ENCODE measurements at places on chromosomes 5 and 9.
A peak's percentile ranks its signal among the peaks of the same experiment; 100 is the strongest.

- DNase-seq: no peak
Observed at GRCh38 chr5:108101821-108102220, 280.1 kb downstream of the FBXL17 start.

GRCh38 chr9:90579181-90579580 is 63.4 kb downstream of the DIRAS2 start:
- DNase-seq: no peak

- peak; percentile 8 for DNase-seq
Observed at GRCh38 chr5:157918811-157919742, 60.1 kb upstream of the CLINT1 start.

- DNase-seq: no peak
Observed at GRCh38 chr9:36074870-36075532, 38.3 kb downstream of the RECK start.

GRCh38 chr5:74798977-74799911 is 32.2 kb downstream of the NSA2 start:
- DNase-seq: no peak

- DNase-seq: no peak
Observed at GRCh38 chr9:125343518-125344275, 82.1 kb downstream of the GAPVD1 start.

DNA sequence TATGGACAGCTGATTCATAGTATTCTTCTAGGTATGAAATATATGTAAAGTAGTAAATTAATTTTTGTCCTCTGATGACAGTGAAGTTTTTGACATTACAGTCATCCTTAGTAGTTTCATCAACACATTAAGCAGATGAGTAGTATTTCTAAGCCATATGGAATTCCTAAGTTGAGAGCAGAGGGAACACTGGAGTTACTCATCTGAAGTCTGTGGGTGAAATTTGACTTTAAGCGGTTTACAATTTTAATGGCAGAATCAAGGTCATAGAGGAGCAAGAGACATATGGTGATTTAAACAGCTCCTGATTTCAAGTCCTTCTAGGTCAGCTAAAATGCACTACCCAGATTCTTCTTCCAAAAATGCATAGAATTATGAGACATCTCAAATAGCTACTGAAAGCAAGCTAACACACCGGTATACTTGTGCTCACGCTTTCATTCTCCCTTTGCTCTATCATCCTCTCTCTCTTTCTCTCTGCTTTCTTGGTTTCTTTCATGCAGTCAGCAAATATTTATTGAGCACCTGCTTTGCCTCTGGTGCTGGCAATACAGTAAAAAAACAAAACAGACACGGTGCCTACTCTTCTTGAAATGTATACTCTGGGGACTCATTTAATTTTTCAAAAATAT is 235.9 kb downstream of the FER start:
- DNase-seq: no peak

- no peak for DNase-seq
Observed at GRCh38 chr5:114418176-114419066, 56.6 kb downstream of the KCNN2 start.

DNA sequence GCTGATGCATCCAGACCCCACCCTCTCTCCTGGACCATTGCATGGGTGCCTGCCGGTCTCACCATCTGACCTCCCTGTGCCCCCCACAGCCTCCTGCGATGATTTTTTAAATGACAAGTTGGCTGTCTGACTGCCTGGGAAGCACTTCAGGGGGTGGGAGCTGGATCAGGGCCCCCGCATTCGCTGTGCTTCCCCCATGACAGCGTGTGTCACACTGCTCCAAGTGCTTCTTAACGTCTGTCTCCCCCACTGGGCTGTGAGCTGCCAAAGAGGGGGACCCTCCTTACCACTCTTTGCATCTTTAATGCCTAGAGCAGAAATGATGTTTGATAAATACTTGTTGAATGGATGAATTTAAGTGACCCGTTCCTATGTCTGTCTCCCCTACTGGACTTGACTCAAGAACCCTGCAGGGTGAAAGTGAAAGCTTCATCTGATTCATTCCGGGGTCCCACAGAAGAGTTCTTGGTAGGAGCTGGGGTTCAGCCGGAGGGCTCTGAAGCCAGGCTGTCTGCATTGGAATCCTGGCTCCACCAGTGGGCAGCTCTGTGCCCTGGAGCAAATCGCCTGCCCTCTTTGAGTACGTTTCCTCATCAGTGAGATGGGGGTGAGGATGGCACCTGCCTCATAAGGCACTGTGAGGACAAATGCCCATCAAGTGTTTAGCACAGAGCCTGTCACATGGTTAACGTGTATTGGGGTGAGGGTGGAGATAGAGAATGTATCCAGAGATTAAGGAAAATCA is 7.6 kb upstream of the EGR1 start:
- DNase-seq: no peak

DNA sequence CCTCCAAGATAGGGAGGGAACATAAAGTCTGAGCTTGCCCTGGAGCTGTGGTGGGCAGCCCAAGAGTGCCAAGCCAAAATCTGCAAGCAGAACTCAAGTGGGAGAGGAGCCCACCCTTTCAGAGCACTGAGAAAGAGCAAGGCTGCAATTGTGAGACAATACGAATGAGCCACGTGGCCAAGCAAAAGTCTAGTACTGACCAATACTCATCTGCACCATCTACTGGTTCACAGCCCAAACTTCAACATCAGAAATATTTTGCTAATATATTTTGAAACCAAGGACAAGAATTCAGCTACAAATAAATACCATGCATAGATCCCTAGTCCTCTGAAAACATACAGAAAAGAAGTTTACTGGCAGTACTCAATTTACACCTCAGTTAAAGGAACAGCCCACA is 696.2 kb upstream of the COX7C start:
- DNase-seq: no peak

GRCh38 chr5:179258922-179259730 is 86.1 kb downstream of the ADAMTS2 start:
- DNase-seq: no peak

DNA sequence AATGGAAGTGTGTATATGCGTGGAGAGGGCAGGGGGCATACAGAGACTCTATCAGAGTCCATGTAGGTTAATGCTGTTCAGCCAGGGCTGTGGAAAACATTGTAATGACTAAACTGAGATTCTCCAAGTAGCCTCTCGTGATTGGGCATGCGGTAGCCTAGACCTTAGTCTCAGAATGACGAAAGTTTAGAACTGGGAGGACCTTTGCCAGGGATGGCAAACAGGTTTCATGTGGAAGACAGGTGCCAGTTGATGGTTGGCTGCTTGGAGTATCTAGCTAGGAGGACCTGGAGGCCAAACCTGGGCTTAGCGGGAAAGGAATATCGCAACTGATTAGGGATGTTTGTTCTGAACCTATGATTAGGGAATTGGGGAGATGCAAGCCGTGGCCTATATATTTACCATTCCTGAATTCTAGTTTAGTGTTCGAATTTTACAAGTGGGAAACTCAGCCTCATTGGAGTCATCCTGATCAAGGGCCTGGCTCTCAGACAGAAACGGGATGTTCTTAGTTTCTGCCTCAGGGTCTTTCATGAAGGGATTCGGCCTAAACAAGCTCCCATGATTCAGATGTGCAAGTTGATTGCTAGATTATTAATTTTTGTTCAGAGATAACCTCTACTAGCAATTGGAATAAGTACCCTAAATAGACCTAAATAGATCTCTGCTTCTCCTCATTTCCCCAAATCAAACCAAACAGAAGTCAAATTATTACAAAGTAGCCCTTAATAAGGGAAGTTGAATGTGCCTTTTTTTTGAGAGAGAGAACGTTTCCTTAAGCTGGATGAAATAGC is 26.8 kb upstream of the TJP2 start:
- no peak for DNase-seq

GRCh38 chr5:77926337-77926736 is 150.2 kb upstream of the TBCA start:
- no peak for DNase-seq

DNA sequence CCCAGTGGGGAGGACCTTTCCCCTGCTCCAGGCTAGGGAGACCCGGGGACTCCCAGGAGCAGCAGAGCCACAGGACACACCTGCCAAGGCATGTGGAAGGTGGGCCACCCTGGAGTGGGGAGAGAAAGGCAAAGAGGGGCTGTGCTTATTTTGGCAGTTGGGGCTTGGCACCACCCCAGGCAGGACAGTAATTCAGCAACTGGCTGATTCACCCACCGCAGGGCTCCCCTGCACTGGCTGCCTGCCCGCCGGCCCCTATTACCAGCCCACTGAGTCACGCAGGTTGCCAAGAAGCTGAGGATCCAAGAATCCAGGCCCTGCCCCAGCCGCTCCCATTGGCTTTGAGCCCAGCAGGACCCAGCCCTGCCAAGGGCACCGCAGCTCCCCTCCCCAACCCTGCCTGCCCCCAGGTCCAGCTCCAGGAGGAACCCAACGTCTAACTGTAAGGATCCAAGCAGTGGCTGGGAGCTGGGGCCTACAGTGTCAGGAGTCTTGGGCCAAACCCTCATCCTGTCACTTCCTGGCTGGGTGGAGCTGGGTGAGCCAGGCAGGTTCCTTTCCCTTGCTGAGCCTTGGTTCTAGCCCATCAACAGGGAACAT is 14.2 kb upstream of the RALGDS start:
- peak; percentile 86 for DNase-seq

DNA sequence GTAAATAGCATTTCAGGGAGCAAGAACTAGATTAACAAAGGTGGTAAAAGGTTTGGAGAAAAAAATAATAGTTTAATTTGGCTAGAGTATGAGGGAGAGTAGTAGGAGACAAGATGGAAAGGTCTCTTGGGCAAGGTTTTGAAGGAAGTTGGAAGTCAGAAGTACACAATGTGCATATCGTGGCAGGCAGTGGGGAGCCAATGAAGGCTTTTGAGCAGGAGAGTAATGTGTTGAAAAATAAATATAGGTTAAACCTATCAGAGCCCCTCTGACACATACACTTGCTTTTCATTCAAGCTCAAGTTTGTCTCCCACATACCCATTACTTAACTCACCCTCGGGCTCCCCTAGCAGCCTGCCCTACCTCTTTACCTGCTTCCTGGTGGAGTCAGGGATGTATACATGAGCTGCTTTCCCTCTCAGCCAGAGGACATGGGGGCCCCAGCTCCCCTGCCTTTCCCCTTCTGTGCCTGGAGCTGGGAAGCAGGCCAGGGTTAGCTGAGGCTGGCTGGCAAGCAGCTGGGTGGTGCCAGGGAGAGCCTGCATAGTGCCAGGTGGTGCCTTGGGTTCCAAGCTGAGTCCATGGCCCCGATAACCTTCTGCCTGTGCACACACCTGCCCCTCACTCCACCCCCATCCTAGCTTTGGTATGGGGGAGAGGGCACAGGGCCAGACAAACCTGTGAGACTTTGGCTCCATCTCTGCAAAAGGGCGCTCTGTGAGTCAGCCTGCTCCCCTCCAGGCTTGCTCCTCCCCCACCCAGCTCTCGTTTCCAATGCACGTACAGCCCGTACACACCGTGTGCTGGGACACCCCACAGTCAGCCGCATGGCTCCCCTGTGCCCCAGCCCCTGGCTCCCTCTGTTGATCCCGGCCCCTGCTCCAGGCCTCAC is at the start of gene CA9:
CA9 (plus strand) TSS at position 797 of the 893 bp plus-strand sequence; CDS start at position 829, 32 bp downstream.
- no peak for DNase-seq

DNA sequence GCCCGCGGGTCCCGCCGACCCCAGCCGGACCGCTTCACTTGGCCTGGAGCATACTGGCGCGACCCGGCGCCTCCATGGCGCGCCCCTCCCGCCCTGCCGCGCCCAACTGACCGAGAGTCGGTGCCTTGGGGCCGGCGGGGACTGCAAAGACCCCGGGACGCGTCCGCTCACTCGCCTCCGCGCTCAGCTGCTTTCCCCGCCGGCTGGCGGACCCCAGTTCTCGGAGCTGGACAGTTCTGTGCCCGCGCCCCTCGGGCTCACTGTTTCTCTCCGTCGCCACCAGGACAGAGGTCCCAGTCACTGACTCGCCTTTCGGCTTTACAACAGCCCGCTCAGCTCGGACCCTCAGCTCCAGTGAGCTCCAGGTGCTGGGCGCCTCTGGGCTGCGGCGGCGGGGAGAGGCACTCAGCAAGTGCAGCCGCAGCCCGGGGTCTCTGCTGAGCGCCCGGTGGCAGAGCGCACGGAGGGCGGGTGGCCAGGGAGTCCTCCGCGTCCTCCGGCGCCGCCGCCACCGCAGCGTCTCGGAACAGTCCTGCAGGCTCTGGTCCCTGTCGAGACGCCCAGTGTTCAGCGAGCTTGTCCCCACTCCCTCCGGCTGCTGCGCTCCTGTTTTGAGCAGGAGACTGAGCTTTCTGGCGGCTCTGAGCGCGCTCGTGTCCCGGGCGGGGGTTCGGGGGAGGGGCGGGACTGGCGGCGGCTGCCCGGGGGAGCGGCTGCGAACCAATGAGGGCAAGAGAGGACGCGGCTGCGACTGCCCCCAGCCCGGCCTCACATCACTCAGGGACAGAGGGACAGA is at the start of gene SMIM32:
SMIM32 (minus strand) TSS at position 637 of the 796 bp plus-strand sequence. CDS start 638 bp downstream, outside the sequence.
- DNase-seq: no peak

- DNase-seq: no peak
Observed at GRCh38 chr9:20988061-20988460, 43.4 kb downstream of the HACD4 start.

GRCh38 chr9:107547772-107548297 is 58.3 kb upstream of the KLF4 start:
- DNase-seq: no peak

- no peak for DNase-seq
Observed at GRCh38 chr9:111316796-111317195, 13.2 kb downstream of the OR2K2 start.

GRCh38 chr5:107425541-107426031 is 245.2 kb downstream of the EFNA5 start:
- no peak for DNase-seq

GRCh38 chr5:91079037-91079436 is 304.1 kb downstream of the ARRDC3 start:
- DNase-seq: no peak

- DNase-seq: peak; percentile 59
Observed at GRCh38 chr9:114902786-114903524, 27.4 kb downstream of the TNFSF8 start.

DNA sequence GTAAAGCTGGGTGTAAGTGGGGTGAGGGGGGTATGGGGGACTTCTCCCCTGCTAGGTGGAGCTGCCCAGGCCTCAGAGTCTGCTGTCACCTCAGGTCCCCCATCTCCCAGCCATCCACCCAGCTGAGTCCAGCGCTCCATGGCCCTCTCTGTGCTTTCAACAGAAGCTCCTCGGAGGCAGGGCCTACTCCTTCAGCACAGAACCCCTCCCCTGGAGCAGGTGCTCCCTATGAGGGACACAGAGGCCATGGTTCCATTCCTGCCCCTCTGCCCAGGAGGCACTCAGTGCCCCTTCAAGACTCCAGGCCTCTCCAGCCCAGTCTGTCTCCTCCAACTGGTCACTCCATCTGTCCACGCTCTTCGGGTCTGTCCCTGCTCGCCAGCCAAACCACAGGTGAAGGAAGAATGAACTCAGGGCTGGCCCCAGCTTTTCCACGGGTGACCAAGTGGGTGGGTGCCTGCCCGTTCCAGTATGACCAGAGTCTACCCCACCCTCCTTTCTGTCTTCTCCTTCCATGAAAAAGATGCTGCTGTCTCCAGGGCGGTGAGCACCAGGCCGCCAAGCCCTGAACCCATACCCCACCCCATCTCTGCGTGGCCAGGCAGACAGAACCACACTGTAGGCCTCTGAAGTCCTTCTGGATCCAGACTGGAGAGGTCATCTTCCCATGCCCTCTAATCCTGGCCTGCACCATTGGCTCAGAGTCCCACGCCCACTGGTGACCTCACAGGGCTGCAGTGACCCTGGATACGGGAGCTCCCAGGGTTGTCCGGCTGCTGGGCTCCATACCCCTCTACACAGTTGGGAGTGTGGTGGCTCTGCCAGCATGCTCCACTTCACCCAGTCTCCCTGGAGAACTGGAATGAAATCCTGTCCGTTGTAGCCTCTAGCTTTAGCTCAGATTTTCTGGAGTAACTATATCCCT is 11.9 kb downstream of the GBGT1 start:
- DNase-seq: no peak

Data from CD8-positive, alpha-beta memory T cell (primary cell).